ENCODE measurements at places on chromosomes 1 and 21.

DNA sequence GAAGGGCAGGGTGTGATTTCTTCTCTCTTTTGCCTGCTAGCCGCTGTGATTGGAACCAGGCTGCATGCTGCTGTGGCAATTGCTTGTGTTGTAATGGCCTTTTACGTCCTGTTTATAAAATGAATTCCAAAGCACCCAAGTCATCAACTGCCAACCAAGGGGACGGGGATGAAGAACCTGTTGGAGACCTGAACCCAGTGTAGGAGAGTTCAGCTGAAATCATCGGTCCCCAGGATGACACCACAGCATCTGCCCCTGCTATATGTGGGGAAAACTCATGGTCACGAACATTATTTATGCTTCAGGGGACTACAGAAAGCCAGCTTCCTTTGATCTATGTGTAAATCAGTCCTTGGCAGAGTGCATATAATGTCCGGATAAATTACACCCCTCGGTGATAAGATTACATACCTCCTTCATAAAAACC, 3.8 kb downstream of the TMEM167B start:
- no peak for DNase-seq

GRCh38 chr1:59625384-59625783, 189.4 kb upstream of the HOOK1 start:
- no peak for DNase-seq

GRCh38 chr21:34865400-34866241, 183.5 kb downstream of the RUNX1 start:
- no peak for DNase-seq

GRCh38 chr1:91161749-91162148, 139.9 kb upstream of the ZNF644 start:
- no peak for DNase-seq

DNA sequence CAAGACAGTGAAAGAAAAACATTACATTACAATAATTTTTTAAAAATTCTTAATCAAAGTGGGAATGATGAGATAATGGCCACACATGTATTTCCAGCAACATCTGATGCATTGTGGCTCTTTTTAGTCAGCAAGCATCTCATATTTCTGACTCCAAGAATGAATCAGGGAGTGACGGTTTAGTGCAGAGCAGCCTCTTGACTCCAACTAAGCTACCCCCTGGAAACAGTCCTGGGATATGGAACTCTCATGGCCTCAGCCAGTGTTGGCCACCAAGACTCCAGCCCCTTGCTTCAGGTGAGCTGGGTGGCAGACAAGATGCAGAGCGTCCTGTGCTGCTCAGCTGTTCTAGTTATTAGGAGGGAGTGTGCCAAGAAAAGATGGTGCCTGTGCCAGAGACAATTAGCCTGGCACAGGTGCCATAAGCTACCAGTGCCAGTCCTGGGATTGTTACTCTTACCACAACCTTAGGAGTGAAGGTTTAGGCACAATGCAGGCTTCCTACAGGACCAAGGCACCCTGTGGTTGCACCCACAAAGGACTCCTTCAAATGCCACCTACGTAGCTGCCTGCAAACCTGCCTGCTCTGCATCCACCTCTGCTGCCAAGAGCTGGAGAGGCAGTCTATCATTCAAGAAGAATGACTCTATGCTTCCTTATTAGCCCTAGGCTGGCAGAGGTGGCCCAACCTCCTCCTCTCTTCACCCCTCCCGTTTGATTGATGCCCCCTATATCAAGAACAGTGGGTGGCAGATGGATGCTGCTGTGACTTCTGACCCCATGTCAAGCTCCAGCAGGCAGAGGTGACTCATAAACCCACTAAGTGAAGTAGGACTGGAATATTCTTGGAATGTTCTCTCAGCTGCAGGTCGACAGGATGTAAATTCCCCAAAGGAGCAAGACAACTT, 6.0 kb upstream of the SEC16B start:
- no peak for DNase-seq

GRCh38 chr1:164842870-164843269, 283.9 kb downstream of the PBX1 start:
- DNase-seq: no peak

- DNase-seq: no peak
Measured at GRCh38 chr21:37244501-37245095, 22.5 kb downstream of the VPS26C start.

- no peak for DNase-seq
Measured at GRCh38 chr1:225517697-225518096, 89.9 kb upstream of the LBR start.

GRCh38 chr1:16138772-16139221, 17.1 kb downstream of the EPHA2 start:
- DNase-seq: no peak

DNA sequence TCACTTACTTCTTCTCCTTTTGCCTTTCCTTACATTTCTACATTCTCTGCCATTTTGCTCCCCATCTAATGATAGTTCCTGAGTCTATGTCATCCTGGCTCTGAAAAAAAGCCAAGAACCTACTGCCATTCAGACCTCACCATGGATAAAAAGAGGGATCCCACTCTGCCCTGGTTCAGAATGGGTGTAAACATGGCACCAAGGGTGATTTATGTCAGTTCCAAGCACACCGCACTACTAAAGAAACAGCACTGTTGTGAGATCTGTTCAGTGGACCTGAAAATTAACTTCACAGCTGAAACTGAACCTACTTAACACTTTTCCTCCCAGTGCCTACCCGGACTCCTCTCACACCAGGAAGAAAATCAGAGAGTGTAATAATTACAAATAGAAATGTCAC, 72.3 kb upstream of the NTPCR start:
- no peak for DNase-seq

GRCh38 chr1:26701266-26701994, 5.6 kb downstream of the ARID1A start:
- DNase-seq: no peak

- DNase-seq: no peak
Measured at GRCh38 chr1:150613061-150613920, 16.1 kb downstream of the ENSA start.

DNA sequence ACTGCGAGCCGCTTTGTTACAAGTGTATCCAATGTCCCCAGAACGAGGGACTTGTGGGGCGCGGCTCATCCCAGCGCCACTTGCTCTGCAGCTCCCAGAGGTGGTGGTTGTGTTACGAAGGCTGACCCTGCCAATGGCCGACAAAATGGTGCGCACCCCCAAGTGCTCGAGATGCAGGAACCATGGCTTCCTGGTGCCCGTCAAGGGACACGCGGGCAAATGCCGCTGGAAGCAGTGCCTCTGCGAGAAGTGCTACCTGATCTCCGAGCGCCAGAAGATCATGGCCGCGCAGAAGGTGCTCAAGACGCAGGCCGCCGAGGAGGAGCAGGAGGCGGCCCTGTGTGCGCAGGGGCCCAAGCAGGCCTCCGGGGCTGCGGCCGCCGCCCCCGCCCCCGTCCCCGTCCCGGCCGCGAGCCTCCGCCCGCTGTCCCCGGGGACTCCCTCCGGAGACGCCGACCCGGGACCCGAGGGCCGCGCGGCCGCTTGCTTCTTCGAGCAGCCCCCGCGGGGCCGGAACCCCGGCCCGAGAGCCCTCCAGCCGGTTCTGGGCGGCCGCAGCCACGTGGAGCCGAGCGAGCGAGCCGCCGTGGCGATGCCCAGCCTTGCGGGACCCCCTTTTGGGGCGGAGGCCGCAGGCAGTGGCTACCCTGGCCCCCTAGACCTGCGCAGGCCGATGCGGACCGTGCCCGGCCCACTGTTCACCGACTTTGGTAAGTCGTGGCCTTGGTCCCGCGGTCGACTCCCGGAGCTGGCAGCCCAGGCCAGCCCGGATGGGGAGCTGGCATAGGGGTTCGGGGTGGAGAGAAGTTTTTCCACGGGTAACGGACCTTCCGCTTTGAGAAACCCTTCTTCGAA, at the start of gene DMRTB1:
DMRTB1 (plus strand) TSS at position 79 of the 855 bp plus-strand sequence; CDS start at position 134, 55 bp downstream.
- DNase-seq: no peak

GRCh38 chr1:183075861-183076260, 52.6 kb downstream of the LAMC1 start:
- DNase-seq: no peak

- DNase-seq: no peak
Measured at GRCh38 chr1:32771561-32772280, 45.4 kb downstream of the YARS1 start.

GRCh38 chr1:2229911-2230731, 2.0 kb downstream of the SKI start:
- DNase-seq: no peak

- no peak for DNase-seq
Measured at GRCh38 chr1:165187031-165188009, 169.2 kb downstream of the LMX1A start.

GRCh38 chr1:29113413-29114117, 10.1 kb downstream of the TMEM200B start:
- DNase-seq: no peak

GRCh38 chr1:92655197-92655801, 129.6 kb downstream of the EVI5 start:
- no peak for DNase-seq

- DNase-seq: no peak
Measured at GRCh38 chr1:214386747-214387146, 105.8 kb downstream of the SMYD2 start.

GRCh38 chr1:245765230-245766000, 610.6 kb downstream of the KIF26B start:
- no peak for DNase-seq

DNA sequence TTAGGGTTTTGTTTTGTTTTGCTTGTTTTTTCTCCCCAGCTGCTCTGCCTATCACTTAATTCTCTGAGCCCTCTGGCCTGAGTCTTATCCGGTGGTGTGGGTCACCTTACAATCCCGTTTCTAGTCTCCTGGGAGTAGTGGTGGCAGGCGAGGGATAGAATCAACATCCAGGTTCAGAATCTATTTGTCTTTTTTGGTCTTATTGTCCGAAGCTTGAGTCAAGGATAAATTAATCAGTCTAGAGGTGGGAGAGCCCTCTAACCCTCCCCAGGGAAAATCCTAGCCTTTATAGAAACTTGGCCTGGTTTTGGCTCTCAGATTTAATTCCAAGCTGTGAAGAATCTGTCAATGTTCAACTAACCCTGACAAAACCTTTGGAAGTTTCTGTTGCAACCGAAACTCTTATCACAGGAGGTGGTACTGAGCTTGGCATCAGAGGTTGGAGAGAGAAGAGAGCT, 246.3 kb downstream of the FGGY start:
- no peak for DNase-seq

GRCh38 chr1:173212952-173213491, 5.9 kb upstream of the TNFSF4 start:
- DNase-seq: no peak

DNA sequence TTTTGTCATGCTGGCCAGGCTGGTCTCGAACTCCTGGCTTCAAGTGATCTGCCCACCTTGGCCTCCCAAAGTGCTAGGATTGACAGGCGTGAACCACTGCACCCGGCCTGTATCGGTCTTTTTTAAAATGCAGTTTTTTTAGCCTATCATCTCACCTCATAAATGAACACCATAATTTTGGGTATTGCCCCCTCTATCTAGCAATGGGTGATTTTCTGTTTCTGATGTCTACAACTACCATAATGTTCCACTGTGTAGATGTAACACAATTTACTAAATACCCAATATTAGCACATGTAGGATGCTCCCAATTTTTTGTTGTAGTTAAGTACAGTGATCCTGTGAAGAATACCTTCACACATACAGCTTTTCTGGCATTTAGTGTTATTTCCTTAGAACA, 2.0 kb upstream of the CAMTA1 start:
- DNase-seq: no peak

DNA sequence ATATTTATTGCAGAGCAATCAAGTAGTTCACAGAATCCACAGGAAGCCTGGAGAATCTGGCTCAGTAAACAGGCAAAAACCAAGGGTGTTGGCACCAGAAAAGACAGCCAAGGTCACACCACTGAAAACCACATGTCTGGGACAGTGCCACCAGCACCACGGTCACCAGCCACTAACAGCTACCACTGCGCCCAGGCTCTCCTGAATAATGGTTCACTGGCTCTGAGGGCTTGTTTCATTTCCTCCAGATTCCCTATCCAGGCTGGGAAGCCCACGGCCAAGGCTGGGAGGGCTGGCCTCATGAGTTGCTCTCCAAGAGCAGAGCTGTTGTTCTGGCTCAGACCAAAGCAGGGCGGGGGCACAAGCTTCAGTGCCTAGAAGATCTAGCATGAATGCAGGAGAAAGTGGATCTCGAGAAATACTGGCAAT, 54.5 kb upstream of the PTGFRN start:
- DNase-seq: no peak

- DNase-seq: no peak
Measured at GRCh38 chr21:43835050-43835449, 30.0 kb upstream of the AGPAT3 start.

DNA sequence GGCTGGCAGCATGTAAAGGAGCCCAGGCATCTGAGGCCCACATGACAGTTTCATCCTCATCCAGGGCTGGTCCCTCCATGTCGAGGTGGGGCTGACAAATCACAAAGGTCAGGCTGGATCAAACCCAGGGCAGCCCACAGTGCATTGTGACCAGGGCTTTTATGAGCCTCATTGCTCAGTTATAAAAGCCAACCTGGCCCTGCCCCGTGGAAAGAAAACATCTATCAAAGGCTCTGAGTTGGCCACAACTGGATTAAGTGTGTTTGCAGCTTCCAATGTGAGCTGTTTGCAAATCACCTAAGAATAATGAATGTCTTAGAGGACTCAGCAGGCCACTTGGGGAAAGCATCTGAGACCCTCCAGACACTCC, 45.4 kb downstream of the GRHL3 start:
- DNase-seq: no peak

DNA sequence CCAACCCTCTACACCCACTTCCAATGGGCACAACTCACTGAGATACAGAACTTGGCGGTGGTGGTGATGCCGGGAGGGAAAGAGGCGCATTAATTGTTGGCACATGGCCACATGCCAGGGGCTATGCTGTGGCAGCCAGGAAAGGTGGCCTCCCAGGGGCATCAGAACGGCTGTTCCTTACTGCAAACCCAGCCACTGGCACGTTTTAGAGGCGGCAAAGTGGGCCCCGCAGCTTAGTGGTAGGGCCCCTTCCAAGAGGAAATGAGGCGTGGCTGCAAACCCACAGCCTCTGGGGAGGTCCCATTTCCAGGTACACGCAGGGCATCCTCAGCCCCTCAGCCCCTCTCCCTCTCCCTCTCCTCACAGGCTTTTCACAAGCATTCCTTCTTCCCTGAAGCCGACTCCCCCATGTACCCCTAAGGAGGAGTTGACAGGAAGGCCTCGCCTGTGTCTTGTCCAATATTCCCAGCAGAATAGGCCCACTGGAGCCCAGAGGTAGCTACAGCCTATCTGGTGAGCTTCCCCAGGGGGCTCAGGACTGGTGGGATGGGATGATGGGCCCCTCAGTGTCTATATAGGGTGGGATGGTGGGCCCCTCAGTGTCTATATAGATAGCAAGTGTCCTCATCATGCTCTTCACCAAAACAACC, 166.2 kb downstream of the CLIC6 start:
- DNase-seq: no peak

GRCh38 chr1:92990828-92991227, 29.6 kb upstream of the DIPK1A start:
- no peak for DNase-seq

- DNase-seq: no peak
Measured at GRCh38 chr1:87220993-87221392, 107.7 kb upstream of the LMO4 start.

DNA sequence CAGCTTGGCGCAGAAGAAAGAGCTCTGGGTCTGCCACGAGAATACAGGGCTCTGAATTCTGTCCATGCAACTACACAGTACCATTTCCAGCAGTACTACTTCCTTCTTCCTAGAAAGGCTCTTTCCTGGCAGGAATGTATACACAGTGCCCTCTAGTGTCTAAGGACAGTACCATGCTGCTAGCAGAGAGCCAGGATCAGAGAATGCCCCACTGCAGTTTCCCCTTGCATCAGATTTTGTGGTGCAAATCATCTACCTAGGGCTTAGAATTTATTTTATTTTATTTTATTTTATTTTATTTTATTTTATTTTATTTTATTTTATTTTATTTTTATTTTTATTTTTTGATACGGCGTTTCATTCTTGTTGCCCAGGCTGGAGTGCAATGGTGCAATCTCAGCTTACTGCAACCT, 50.8 kb downstream of the PAX7 start:
- no peak for DNase-seq
